ENCODE measurements at places on chromosomes 3 and 15.

- no peak for DNase-seq
These were observed 280.1 kb downstream of the ERC2 start for GRCh38 chr3:56188201-56188600.

- no peak for DNase-seq
These were observed 147.3 kb upstream of the DPH6 start for GRCh38 chr15:35693286-35693685.

GRCh38 chr3:188370081-188370830, 216.3 kb downstream of the LPP start:
- DNase-seq: no peak

GRCh38 chr15:41561777-41562145, 2.7 kb downstream of the TYRO3 start:
- no peak for DNase-seq

- no peak for DNase-seq
These were observed 29.1 kb downstream of the AAGAB start for GRCh38 chr15:67225336-67225735.
